ENCODE measurements at places on chromosomes 7 and 10.

- DNase-seq: no peak
Measured at GRCh38 chr10:104456802-104457542, 103.3 kb downstream of the CFAP58 start.

DNA sequence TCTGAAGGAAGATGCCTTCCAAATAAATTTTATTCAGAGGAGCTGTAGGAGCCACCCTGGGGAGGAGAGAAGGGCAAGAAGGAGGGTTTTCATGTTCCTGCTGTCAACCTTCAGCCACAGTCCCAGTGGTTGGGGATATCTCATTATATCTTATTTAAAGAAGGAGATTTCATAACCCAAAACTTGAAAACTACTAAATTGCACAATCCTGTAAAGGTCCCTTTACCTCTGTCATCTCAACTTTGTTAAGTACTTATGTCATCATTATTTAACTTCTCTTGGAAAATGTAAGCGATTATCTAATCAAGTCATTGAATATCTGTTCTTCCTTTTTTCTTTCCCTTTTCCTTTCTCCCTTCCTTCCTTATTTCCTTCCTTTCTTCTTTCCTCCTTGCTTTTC lies 794.5 kb upstream of the IGFBP3 start:
- DNase-seq: no peak

DNA sequence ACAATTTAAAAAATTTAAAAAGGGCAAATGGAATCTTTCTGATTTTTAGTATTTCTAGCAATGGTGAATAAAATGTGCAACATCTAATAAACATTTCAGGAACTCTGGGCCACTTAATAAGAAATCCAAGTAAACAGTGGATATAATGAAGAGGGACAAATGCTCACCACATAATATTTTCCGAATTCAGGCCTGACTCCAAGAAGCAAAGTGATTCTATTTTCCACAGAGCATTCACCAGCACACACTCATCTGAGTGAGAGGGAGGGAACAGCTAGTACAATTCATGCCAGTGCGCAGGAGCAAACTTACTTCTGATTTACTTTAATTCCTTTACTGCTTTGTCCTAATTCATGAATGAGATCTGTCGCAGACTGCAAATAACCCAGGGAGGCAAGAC lies 10.1 kb downstream of the NPVF start:
- DNase-seq: no peak

GRCh38 chr10:3647074-3647473 lies 137.9 kb downstream of the KLF6 start:
- no peak for DNase-seq

DNA sequence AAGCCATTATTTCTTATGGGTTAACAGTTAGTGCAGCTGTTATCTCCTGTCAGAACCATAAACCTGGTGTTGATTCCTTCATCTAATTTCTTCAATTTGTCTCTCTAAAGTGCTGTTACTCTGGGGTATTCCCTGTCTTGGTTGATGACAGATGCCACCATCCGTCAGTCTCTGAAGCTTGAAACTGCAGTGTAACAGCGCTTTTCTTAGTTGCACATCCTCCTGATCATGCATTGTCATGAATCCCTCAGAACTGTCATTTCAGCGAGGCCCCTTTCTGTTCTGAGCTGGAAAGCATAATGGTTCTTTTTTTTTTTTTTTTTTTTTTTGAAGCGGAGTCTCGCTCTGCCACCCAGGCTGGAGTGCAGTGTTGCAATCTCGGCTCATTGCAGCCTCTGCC lies 193.9 kb downstream of the SDK1 start:
- no peak for DNase-seq

GRCh38 chr7:87505557-87506245 lies 30.2 kb upstream of the ABCB4 start:
- DNase-seq: no peak

- no peak for DNase-seq
Measured at GRCh38 chr10:11930312-11930978, 107.3 kb downstream of the PROSER2 start.

GRCh38 chr10:77436257-77436975 lies 201.2 kb downstream of the KCNMA1 start:
- no peak for DNase-seq

GRCh38 chr10:48404646-48405045 lies 98.2 kb downstream of the MAPK8 start:
- no peak for DNase-seq

GRCh38 chr7:42167631-42168236 lies 69.3 kb downstream of the GLI3 start:
- DNase-seq: no peak

DNA sequence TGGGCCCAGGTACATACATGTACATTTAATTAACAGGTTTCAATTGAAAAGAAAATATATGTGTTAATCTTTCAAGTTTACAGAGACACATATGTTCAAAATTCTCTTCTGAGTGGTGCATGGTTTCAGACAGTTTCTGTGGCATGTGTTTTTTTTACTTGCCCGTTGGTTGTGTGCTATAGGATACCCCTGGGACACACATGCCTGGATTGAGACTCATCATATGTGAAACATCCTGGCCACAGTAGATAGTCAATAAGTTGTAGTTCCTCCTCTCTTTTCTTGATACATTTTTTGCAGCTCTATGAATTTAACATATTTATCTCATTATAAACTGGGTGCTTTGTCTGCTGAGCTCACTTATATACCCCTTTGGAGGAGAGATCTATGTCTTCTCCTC lies 207.8 kb upstream of the CTBP2 start:
- DNase-seq: no peak

DNA sequence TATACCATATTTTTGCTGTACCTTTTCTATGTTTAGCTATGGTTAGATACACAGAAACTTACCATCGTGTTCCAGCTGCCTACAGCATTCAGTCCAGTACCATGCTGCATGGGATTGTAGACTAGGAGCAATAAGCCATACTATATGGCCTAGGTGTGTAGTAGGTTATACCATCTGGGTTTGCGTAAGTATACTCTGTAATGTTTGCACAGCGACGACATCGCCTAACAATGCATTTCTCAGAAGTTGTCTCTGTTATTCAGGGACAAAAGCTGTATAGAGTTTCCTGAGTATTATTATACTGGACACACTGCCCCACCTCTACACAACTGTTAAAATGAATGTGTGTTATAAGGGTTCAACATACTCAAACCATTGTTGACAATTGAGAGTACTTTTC lies 93.8 kb upstream of the MKI67 start:
- no peak for DNase-seq

GRCh38 chr10:21494191-21495001 lies 31.1 kb downstream of the SKIDA1 start:
- DNase-seq: no peak

GRCh38 chr7:44889086-44889781 lies 3.9 kb upstream of the PURB start:
- no peak for DNase-seq

DNA sequence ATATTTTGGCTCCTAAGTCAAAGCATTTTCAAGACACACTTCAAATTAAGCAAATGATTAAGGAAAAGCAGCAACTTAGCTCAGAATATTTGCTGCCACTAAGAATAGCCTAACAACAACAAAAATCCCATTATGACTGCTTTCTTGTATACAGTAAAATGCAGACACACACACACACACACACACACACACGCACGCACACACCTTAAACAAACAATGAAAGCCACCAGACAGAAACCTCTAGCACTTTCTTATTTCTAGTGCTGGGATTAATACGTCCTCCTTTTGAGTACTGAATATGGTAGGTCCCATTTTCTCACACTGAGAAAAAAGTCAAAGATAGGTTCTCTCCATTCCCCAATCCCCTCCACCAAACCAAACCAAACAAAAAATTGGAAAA lies 23.4 kb upstream of the FEZF1 start:
- DNase-seq: no peak

DNA sequence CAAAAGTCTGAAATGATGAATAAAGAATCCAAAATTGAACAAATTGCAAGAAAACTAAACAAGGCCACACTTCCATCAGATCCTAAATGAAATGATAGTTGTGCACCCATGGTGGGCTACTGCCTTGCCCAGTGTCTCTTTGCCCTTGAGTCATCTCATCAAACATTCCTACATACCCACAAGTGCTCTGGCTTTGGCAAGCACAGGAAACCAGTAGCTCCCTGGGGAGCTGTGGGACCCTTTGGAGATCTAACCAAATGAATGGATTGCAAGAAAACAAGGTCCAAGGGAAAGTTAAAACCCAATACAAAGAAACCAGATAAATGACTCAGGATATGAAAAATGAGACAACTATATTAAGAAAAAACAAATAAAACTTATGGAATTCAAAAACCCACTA lies 129.8 kb upstream of the TMEM229A start:
- DNase-seq: no peak

DNA sequence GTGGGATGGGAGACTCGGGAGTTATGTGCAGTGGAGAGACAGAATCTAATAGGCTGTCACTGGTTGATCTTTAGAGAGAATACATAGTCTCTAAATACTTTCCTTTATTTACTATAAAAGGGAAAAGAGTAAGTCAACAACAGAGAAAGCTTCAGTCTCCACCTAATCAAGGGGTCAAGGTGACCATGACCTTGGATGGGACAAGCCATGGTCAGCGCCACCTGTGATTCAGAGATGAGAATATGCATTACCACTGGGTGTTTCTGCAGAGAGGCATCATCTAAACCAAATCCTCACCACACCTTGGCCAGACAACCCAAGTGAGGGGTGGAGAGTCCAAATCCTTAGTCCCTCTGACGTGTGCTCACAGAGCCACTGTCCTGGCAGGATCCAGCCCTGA lies 39.9 kb downstream of the TNS3 start:
- DNase-seq: no peak

DNA sequence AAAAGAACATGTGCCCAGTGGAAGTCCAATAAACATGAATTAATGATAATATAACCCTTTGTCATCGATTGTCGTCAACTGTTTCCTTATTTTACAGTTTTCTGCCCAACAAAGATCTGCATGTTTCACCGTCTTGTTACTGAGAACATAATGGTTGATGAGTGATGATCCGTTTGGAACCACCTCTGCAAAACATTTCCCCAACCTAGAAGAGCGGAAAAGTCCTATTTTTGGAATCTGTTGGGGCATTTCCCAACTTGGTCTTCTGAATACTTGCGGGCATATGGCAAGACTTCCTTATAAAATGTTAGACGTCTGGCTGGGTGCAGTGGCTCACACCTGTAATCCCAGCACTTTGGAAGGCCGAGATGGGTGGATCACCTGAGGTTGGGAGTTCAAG lies 32.1 kb downstream of the CNPY1 start:
- no peak for DNase-seq

GRCh38 chr7:137674048-137674447 lies 172.7 kb downstream of the DGKI start:
- DNase-seq: no peak

DNA sequence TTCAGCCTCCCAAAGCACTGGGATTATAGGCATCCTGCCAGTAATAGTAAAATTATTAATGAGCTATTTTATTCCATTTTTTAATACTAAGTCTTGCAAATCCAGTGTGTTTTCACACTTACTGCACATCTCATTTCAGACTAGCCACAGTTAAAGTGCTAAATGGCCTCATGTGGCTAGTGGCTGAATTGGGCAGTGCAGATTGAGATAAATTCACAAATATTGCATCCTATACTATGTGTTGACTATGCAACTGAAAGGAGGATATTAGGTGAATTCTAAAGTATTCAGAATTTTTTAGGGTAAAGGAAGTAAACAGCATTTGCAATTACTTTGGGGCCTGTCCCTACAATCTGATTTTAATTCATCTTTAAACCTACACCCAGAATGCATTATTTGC lies 10.2 kb downstream of the APBB1IP start:
- no peak for DNase-seq

DNA sequence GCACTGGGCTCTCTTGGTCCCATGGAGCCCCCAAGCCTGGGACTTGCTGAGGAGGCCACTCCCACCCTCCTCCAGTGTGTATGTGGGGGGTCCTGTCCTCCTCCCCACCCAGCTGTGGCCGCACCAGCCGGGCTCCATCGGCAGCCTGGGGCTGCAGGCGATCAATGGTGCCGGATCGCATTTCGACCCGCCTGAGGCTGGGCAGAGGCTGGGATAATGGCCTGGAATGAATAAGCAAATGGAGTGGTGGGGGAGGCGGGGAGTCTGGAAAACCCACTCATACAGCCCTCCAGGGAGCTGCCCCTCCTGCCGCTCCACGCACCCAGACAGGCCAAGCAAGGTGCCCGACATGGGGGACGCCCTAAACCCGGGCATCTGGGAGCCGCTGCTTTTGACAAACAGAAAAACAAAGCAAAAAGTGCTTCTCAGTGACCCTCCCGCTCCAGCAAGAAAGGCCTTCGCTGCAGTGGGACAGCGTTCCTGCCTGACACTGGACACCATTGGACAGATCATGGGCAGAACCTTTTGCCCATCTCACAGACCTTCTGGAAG lies 160.5 kb downstream of the NRF1 start:
- DNase-seq: no peak

- DNase-seq: no peak
Measured at GRCh38 chr10:70891627-70892026, 3.3 kb upstream of the PCBD1 start.

DNA sequence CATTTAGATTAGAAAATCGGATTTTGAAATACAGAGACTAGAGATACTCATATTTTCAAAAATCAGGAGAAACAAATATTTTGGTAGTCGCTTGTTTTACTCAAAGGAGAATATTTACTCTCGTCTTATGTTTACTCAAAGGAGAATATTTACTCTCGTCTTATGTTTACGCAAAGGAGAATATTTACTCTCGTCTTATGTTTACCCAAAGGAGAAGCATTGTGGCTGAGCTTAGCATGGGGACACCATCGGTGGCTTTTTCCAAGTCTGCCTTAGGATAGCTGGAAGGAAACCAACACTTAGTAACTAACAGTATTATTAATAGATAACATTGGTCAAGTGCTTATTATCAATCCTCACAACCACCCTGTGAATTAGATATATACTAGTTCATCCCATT lies 71.8 kb downstream of the SNX10 start:
- DNase-seq: no peak

DNA sequence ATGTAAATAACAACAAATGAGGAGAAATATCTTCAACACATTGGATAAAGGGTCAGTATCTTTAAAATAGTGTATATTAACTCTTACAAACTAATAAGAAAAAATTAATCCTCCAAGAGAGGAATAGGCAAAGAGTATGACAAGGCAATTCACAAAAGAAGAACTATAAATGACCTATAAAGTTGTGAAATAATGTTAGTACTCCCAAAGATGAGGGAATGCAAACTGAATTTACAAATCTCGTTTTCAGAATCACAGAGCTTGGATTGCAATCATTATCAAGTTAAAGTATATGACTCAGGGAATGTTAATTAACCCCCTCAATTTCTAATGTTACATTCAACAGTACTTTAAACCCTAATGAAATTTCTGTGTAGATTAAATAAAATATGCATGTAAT lies 87.3 kb upstream of the TARP start:
- no peak for DNase-seq

DNA sequence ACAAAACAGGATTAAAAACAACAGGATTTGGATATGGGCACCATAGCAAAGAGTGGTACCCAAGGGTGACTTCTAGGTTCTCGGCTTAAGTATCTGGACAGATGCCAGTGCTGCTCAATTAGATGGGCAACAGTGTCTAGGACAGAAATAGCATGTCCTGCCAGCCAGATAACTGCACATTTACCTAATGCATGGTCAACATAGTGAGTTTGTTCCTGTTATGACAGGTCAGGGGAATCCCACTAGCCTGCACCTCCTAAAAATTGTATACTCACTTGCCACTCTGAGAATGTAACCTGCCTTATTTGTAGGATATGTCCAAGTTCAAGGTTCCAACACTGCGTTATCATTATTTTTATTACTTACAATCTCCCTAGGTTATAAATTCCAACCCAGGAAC lies 471.7 kb downstream of the GRM8 start:
- DNase-seq: no peak

GRCh38 chr10:73865459-73866442 lies 8.6 kb downstream of the CAMK2G start:
- no peak for DNase-seq

All from iPS DF 19.7 (cell line).